Central memory CD4-positive, alpha-beta T cell (primary cell): ENCODE measurements at places on chromosomes 2 and 18.

DNA sequence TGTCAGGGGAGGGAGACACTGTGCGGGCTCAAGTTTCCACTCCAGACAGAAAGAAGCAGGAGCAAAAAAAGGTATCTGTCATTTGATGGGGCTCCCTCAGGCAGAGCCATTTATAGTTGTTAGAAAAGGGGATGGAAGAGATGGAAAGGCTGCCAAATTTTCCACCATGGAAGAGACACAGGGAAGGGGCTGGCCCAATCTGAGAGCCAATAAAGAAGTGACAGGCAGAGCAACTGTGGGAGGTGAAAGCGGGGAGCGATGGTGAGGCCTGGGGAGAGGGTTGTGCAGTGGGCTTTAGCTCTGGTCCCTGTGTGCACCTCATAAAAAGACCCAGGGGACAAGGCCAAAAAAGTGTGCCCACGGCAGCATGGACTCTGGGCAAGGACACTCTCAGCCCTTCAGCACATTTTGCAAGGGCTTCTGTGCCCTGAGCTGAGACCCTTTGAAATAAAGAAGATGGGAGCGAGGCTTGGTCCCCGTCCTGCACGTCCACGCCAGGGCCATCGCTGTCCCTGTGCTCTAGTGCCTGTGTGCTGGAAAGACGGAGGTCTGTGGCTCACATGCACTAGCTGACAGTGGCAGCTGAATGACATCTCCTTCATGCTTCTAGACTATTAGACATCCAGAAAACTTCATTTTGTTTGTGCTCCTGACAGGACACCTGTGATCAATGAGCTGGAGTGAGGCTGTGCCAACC lies 456.7 kb upstream of the HS6ST1 start:
- DNase-seq = no peak

DNA sequence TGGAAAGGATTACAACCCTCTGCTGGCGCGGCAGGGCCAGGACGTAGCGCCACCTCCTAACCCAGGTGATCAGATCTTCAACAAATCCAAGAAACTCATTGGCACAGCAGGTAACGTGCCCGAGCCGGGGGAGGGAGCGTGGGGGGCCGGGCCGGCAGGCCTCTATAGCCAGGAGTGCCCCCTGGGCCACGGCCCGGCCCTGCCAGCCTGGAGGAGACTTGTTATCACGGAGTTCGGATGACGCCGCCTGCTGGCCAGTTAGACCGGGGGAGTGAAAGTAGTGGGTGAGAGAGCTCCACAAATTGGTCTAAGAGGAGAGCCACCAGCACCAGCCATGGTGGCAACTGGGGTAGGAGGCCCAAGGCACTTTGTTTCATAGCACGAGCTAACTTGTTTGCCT lies 8.6 kb upstream of the TMEM214 start:
- no peak for DNase-seq

GRCh38 chr2:7034303-7034702 lies 117.1 kb downstream of the RNF144A start:
- no peak for DNase-seq

GRCh38 chr2:180983468-180984242 lies 3.2 kb downstream of the UBE2E3 start:
- DNase-seq = peak; percentile 36

DNA sequence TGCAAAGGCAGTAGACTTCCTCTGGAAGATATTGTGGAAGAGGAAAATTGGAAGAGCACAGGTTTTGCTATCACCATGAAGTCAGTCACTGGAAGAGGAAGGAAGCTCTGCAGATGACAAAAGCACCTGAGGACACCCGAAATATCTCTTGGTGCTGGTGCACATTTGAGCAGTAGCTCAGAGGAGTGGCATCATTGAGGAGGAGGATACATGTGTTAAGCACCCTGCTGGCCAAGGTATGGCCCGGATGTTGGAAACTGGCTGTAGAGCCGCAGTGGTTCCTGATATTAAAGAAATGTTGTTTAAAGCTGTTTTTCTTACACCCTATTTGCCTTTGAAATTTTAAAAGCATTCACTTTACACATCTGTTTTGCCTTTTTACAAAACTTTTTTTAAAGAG lies 32.7 kb upstream of the SCYGR2 start:
- DNase-seq = no peak

DNA sequence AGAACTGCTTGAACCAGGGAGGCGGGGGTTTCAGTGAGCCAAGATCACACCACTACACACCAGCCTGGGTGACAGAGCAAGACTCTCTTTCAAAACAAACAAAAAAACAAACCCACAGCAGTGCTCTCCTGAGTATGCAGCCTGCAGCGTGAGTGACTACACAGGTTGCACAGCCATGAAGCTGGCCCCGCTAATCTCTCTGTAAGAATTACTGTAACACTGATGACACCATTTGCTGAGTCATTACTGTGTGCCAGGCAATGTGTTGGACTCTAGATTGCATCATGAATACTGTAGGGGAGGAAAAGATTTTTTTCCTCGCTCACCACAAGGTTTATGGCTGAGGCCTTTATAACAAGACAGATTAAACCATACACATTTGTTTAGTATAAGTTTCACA lies 118.6 kb upstream of the ATP8B1 start:
- DNase-seq = no peak

DNA sequence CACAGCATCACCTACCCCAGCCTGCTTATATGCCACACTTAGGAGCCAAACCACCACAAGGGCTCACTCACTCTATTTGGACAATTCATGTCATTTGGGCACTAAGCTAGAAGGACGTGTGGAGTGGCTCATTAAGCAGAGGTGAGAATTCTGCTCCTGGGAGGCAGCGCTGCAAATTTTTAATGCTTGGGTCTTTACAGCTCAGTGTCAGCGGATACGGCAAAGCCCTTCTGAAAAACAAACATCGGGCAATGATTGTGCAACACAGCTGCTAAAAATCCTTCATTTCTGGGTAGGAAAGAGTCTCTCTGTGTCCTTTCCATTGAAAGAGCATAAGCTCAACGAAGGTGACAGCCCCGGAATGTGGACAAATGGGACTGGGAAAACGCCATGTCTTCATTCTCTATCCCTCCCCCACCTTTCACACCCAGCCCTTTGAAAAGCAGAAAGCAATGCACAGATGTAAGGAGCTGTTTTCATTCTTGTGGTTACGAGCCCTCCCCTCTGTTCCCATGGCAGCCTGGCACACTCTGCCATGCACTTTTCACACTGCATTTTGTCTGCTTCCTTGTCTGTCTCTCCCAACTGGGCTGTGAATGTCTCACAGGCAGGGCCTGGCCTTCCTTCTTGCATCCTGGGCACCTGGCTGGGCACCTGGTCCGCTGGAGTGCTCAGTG lies 16.0 kb downstream of the TMEM177 start:
- DNase-seq = peak; percentile 38

DNA sequence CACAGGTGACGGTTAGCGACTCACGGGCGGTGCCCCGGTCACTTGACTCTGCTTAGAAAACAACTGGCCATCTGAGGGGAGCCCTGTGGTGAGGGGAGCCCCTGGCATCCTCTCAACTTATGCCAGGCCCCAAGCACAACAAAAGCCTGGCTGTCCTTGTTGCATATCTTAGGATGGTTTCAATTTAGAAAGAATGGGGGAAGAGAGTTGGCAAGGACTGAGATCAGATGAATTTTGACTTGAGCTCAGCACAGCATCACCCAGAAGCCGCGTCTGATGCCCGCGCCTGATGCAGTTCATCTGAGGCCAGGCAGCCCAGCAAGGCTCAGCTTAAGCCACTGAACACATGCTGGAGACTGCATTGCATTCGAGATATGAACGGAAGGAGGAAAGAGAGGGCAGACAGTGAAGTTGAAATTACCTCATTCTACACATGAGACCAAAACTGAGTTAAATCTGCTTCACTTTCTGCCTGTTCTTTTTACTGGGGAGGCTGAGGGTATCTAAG lies 36.8 kb downstream of the MYT1L start:
- no peak for DNase-seq

GRCh38 chr2:191499050-191499449 lies 178.9 kb upstream of the NABP1 start:
- no peak for DNase-seq

DNA sequence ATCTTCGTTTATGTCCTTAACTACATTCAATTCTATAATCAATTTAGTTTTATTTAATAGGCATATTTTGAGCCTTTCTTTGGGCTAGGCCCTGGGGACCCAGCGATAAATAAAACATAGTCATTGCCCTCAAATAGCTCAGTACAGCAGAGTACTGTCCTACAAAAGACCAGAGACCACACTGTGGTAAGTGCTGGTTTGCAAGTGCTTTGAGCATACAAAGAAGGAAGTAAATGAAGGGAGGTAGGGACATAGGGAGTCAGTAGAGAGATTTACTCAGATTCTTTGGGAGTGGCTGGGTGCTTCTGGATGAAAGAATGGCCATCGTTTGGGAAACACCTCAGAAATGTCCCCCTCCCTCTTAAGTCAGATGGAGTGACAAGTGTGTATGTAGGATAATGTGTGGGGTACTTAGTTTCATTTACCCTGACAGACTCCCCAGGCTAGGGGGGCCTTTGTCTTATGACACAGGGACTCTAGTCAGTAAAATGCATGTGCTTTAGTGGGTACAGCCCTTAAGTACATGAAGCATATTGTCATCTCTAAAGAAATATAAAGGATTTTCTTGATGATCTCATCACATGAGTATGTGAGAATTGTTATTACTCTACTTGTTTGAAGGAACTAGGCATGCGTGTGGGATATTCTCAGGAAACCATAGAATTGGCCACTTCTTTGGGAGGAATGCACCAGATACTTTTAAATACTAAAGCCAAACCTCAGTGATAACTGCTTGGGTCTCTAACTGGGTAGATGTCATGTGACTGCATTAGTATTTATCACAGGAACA lies 35.1 kb downstream of the MAPRE2 start:
- DNase-seq = no peak

- DNase-seq = no peak
Observed at GRCh38 chr2:5562426-5562825, 129.8 kb upstream of the SOX11 start.

- DNase-seq = no peak
Observed at GRCh38 chr2:71882949-71883472, 264.7 kb downstream of the CYP26B1 start.

DNA sequence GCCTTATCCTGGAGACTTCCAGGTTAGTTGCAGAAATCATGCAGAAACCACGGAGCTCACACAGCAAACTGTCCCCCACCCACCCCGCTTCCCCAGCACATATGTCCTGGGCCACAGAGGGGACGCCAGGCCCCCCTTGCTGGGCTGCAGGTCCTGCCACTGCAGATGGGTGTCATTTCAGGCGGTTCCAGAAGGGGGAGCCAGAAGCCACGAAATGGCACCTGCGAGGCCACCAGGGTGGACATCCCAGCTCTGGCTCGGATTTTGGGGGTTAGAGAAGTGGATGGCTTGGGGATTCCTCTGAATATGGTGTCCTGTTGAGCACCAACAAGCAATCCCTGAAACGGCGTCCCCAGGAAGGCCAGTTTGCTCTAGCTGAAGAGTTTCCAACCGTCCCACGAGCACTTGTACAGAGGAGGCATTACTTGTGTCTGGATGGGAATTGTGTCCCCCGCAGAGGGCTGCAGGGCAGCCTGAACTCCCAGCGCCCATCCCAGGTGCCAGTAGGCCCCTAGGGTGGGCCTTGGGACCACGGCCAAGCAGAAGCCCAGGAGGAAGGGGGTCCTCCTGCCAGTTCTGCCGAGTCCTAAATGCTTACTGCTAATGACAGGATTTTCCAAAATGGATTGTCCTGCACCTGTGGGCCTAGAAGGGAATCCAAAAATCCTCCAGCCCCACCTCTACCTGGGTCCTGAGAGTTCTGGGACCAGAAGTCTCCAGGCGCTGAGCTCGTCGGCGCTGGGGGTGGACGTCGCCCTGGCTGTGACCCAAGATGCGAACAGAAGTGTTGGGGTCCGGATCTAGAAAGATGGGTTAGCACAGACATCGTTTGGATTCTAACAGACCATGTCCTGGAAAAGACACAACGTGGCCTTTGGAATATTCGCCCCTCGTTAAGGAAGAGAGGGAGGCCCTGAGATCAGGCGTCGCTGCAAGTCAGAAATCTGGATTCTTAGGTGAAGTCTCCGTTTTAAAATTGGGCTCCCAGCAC lies 14.6 kb upstream of the NFATC1 start:
- peak; percentile 49 for DNase-seq
